ENCODE measurements at places on chromosomes 13 and 19.
A peak's percentile ranks its signal among the peaks of the same experiment; 100 is the strongest.

DNA sequence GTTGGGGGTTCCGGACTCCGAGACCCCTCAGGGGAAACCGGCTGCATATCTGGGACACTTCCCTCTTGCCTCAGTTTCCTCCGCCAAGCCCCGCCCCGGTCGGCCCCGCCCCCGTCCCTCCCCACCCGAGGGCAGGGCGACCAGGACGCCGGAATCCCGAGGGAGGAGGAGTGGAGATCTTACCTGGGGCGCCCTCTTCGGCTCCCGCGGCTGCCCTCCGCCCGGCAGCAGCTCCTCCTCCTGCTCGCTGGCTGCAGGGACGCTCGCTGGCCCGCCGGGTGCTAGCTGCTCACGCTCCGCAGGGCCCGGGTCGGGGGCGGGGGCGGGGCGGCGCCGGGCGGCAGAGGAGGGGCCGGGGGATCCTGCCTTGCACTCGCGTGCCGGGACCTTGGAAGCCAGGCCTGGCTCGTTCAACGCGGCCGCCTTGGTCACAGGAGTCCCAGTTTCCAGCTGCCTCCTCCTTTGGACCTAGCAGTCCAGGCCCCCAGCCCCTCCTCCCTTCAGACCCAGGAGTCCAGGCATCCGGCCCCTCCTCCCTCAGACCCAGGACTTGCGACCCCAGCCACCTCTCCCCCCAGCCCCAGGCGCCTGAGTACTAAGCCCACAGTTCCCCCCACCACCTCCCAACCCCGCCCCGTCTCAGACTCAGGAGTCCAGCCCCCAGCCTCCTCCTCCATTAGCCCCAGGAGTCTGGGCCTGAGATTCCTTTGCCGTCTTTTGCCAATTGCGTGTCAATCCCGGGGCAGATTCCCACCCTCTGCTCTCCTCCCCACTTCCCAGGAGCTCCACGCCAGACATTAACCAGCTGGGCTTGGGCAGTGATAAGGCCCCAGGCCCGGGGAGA is at the start of gene NTF4:
Gene NTF4, minus strand, starts transcription at position 51 of the 844 bp plus-strand sequence. CDS start 2,821 bp downstream, outside the sequence.
- DNase-seq: no peak

- no peak for DNase-seq
Measured at GRCh38 chr19:4584670-4585460, 25.4 kb upstream of the SEMA6B start.

GRCh38 chr13:39451301-39451700 is 151.7 kb downstream of the LHFPL6 start:
- DNase-seq: no peak

GRCh38 chr13:33206945-33207614 is 78.5 kb downstream of the STARD13 start:
- no peak for DNase-seq

DNA sequence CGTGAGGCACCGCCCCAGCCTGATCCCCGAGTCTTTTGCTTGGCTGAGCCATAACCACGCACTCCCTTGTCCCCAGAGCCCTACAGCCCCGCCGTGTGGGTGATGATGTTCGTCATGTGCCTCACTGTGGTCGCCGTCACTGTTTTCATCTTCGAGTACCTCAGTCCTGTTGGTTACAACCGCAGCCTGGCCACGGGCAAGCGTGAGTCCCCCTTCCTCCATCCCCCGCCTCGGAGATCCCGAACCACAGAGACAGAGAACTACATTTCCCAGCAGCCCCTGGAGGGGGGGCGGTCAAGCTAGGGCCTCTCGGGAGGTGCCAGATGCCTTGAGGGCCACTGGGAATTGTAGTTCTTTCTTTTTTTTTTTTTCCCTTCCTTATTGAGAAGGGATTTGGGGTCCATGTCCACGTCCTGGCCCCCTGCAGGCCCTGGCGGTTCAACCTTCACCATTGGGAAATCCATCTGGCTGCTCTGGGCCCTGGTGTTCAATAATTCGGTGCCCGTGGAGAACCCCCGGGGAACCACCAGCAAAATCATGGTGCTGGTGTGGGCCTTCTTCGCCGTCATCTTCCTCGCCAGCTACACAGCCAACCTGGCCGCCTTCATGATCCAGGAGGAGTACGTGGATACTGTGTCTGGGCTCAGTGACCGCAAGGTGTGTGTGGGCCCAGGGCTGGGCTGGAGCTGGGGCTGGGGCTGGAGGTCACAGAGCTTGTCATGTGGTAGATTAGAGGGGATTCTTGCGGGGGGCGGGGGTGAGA is 25.9 kb downstream of the GRIN2D start:
- DNase-seq: peak; percentile 33

- no peak for DNase-seq
Measured at GRCh38 chr19:32097620-32098019, 247.8 kb upstream of the ZNF507 start.

DNA sequence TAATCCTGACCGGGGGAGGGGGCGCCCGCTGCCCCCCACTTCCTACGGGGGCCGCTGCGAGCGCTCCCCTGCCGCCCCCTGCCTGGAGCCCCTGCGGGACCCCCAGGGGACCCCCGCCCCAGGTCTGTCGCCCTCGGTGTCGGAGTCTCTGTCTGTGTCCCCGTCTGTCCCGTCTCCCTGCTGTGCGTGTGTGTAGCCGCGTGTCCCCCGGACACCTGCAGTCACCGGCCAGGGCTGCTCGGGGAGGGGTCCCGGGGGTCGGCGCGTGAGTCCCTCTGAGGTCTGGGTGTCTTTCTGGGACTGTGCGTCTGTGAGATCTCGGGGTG is 7.7 kb upstream of the NFIC start:
- DNase-seq: no peak

- DNase-seq: no peak
Measured at GRCh38 chr13:29507356-29507755, 88.1 kb downstream of the SLC7A1 start.

GRCh38 chr19:6740589-6741343 is 1.3 kb downstream of the TRIP10 start:
- DNase-seq: no peak

- DNase-seq: no peak
Measured at GRCh38 chr19:3573162-3573857, 566 bp downstream of the HMG20B start.

GRCh38 chr19:16615808-16616207 is 12.2 kb downstream of the MED26 start:
- DNase-seq: no peak

GRCh38 chr13:112875627-112876026 is 93.4 kb upstream of the MCF2L start:
- DNase-seq: no peak

- DNase-seq: no peak
Measured at GRCh38 chr13:39016087-39016486, 21.8 kb downstream of the PROSER1 start.

DNA sequence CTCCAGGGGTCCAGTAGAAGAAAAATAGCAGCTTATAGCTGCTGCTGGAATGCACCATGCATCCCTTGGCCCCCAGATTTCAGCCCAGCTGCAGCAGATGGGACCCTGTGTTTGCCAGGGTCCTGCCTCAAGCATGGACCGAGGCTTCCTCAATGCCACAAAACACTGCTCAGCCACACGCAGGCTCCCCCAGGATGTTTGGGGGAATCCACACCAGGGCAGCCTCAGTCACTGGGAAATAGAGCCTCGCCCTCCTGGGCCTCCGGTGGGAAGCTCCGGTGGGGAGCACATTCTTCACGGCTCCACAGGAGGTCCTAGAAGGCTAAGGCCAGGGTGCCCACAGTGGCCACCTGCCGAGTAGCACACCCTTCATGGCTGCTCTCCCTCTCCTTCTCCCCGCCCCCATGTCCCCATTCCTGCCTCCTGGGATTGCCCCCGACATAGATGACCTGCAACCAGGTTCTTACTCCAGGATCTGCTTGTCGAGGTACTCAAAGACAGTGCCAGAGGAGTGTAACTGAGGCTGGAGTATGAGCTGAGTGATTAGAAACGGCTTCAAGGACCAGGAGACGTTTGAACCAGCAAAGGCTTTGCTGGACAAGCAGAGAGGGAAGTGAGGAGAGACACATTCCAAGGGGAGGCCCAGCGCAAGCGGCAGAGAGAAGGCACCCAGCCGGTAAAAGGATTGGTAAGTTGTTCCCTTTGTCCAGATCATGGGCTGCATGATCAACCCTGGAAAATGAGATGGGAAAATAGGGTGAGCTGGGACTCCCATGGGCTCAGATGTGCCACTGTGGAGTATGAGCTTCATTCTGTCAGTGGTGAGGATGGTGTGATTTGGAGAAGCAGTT is 110.7 kb upstream of the UQCRFS1 start:
- no peak for DNase-seq

DNA sequence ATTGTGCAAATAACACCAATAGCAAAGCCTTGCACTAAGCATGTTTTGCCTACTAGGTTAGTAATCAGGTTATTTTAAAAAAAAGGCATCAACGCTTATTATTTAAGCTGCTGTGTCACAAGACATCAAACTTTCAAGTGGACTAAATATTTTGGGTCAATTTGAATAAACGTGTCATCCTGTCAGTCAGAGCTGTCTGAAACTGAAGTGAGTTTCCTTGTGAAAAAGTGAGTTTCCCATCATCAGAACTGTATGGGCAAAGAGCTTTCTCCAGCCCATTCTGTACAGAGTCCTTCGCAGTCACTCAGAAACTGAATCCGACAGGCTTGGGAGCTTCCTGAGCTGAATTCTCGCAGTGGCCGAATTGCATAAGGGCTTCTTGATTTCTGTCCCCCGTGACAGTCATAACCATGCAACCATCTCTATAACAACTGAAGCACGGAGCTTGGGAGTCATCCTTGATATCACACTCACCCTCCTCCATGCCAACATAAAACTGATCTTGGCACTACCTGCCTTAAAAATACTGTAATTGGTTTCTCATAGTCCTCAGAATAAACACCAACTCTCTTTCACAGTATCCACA is 139.8 kb downstream of the MIPEP start:
- DNase-seq: no peak

DNA sequence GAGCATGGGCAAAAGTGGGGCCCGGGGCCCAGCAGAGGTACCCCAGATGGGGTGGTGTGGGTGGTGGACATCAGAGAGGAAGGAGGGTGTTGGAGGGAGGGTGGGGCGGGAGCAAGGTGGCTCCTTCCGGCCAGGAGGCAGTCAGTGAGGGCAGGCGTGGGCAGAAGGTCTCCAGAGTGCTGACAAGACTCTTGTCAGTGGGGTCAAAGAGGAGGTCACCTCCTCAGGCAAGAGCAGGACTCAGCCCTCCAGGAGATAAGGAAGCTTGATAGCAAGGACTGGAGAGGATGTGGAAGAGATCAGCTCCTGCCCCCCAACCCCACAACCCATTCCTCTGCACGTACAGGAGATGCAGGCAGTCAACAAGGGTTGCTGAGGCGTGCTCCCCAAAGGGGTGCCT is 9.8 kb downstream of the GJA3 start:
- no peak for DNase-seq

GRCh38 chr13:73177916-73178565 is 119.2 kb downstream of the KLF5 start:
- DNase-seq: no peak

- no peak for DNase-seq
Measured at GRCh38 chr19:40309666-40310065, 24.5 kb upstream of the AKT2 start.

GRCh38 chr13:98875146-98875729 is 102.6 kb downstream of the DOCK9 start:
- no peak for DNase-seq

DNA sequence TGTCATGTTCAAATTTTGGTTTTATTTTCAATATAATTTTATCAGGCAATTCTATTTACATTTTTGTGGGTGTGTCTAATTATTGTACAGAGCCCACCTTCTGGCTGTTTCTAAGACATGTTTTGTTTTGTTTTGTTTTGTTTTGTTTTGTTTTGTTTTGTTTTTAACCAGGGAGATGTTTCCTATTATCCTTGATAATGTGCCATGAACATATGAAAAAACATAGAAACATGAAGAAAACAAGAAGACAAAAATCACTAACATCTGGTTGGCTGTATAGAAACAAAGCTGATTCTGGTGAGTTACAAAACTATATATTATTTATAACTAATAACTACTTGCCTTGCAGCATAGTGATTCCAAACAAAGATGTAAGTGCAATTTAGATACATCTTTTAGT is 128.1 kb upstream of the TRPC4 start:
- no peak for DNase-seq

GRCh38 chr19:53782698-53783097 is 41.4 kb downstream of the NLRP12 start:
- no peak for DNase-seq

DNA sequence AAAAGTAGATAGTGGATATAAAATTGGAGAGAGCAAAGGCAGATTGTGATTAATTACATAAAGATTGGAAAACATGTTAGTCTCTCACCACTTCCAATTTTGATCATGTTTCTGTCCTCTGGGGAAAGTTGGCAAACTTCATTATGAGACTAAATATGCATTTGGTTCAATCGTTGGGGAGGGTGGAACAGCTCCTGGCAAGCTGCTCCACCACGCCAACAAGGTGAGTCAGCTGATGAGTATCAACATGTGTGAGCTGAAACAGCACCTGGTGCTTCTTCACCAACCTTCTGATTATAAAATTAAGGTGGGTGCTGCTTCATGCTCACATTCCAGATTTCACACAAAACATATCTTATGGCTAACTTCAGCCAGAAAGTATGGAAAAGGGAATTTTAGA is 1784.6 kb downstream of the SLITRK5 start:
- no peak for DNase-seq

- DNase-seq: no peak
Measured at GRCh38 chr19:38744874-38745273, 600 bp upstream of the CAPN12 start.

DNA sequence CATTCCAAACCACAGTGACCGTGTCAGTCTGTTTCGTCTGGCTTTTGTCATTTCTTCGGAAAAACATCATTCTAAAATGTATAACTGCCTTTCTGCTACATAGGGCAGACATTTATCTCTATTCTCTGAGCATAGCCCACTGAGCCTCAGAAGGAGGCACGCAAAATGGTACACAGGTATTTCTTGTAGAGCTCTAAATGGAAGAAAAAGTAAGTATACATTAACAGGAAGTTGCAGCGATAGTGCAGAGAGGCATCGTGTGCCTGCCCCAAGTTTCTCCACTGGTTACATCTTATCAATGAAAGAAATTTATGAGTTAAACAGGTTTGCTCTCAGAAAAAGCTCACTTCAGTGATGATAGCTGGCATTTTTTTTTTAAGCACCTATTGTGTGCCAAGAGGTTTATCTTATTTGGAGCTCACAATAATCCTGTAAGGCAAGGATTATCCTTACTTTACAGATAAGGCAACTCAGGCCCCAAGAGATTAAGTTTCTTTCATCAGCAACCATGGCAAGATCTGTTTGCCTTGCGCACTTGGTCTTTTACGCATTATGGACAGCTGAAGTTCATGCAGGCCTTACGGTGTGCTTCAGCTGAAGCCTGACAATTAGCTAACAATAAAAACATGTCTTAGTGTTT is 1.2 kb upstream of the RCBTB2 start:
- no peak for DNase-seq

GRCh38 chr19:41330946-41331678 is 21.1 kb downstream of the CCDC97 start:
- DNase-seq: no peak

Data from stimulated activated CD8-positive, alpha-beta memory T cell treated with anti-CD3 and anti-CD28 coated beads, Interleukin-2, amount 100 ng/mL, for 1 hour (primary cell).